Epithelial cell of esophagus (primary cell): ENCODE measurements at places on chromosomes 3 and 15.

DNA sequence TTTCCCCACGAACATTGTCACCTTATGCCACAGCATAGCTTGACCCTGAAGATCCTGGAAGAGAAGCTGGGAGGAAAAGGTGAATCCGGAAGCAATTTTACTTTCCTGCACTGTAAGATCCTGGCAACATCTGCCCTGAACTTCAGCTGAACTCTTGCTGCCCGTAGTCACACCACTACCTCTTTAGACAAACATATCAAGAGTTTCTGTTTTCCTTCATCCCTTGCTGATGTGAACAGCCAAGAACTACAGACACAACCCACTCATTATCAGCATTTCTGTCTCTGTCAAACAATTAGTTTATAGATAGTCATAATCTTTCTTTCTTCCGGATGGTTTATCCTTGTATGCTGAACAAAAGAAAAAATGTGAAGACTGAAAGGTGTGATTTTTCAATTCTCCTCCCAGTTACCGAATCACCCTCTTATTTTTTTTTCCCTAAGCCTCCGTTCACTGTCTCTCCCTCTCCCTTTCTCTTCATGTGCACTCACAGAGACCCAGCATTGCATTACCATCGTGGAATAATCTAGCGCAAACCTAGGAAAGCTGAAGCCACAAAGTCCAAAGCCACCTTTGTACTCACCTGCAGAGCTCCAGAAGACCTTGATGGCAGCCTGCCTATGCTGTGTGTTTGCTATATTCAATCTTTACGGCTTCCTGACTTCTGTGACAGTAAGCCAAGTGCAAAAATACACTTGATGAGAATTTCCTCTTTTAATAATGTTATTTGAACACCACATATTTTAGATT is 229.2 kb downstream of the CDIN1 start:
- no peak for DNase-seq

DNA sequence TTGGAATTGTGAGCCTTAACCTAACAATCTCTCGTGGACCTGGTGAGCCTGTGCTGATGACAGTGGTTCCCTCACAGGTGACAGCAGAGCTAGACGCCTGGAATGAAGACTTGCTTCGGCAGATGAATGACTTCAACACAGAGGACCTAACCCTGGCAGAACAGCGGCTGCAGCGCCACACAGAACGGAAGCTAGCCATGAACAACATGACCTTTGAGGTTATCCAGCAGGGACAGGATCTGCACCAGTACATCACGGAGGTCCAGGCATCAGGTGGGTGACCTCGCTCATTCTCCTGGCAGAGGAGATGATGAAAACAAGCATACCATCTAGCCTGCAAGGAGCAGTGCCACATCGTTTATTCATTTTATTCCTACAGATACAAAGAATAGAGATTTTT is 316.9 kb upstream of the UMPS start:
- no peak for DNase-seq

- no peak for DNase-seq
These were observed 59.4 kb downstream of the CLASP2 start for GRCh38 chr3:33658621-33658990.

DNA sequence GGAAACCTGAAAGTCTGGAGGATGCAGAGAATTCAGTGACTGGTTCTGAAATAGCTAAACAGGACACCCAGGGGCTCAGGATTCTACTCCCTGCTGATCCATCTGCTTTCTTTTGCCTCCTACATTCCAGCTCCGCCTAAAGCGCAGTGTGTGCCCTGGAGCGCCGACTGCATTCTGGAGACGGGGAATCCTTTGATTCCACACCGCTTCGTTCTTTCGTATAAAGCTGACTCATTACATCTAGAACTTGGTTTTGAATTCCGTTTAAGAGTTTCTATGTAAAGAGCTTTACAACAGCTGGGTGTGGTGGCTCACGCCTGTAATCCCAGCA is 61.8 kb downstream of the SENP2 start:
- no peak for DNase-seq

DNA sequence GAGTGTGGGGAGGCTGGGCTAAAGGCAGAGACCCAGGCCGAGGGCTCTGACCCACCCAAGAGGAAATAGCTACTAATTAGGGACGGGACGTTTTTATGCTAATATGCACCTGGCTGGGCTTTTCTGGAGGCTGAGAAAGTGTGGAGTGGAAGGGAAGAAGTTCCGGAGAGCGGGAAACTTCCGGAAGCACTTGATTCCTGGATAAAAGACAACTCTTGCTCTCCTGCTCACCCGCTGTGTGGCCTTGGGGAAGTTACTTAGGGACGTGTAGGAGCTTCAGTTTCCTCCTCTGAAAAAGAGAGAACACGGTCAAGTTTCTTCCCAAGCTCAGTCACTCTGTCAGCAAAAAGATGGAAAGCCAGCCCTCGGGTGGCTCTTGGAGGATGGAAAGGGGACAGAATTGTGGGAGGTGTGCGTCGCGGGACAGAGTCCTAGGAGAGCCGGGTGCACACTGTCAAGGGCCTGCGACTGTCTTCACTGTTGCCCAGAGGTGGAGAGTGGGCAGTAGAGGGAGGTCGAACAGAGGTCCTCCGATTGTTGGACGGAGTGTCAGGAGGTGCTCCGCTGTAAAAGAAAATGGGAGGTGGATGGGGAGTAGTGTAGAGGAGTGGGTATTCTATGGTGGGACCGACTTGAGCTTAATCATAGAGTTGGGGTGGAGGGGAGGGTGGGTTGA is 43.2 kb downstream of the EPHB3 start:
- no peak for DNase-seq

- no peak for DNase-seq
These were observed 31.9 kb downstream of the SMAD6 start for GRCh38 chr15:66733976-66734375.

- DNase-seq: no peak
These were observed 214.4 kb upstream of the NR2E3 start for GRCh38 chr15:71595846-71596553.

DNA sequence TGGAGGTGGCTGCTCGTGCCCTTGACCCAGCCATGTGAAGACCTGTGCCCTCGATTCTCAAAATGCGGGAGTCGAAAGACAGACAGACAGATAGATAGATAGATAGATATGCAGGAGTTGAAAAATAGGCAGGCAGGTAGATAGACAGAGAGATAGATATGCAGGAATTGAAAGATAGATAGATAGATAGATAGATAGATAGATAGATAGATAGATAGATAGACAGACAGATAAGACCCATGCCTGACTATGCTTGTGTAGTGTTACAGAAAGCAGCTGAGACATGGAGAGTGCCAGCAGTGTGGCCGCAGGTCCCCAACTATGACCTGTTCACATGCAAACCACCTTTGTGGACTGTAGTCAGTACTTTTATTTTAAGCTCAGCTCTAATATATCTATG is 17.2 kb downstream of the GPD1L start:
- DNase-seq: no peak

GRCh38 chr3:174618368-174619080 is 240.6 kb upstream of the NAALADL2 start:
- DNase-seq: no peak

DNA sequence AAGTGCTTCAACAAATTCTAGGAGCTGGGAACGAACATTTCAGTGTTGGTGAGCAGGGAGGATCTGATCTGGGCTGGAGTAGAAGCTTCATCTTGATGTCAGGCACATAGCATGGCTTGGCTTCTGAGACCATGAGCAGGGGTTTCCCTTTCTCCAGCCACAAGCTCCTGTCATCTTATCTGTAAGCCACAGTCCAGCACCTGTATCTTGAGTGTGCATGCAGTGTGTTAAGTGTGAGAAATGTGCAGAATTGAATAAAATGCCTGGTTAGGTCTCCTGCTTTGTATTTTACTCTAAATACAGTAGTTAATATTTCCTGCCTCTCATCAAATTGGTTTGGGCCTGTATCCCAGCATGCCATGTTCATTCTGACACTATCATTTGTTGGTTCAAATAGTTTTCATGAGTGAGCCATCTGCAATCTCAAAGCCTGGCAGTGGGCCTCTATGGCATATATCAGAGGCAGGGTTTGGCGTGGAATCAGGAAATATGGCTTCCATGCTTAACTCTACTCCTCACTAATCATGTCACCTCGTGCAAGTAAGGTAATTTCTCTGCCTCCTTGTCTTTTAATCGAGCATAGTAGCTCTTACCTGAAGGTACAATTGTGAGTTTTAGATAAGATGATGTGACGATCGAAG is 43.3 kb downstream of the TLNRD1 start:
- no peak for DNase-seq

DNA sequence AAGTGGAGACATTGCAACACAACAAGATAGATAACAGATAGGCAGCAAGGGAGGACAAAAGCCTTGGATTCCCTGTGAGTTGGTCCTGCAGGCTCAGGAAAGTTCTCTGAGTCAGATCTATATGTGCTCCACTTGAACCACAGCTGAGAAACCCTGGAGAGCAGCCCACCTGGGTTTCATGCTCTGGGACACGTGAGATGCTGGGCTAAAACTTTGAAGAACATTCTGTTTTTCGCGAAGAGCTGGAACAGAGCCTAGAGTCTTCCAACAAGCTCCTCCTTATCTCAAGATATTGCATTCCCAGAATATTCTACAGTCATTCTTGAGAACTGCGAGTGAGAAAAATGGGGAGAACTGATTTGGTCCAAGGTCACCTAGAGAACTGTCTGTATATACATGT is 583.0 kb upstream of the ROBO1 start:
- DNase-seq: no peak

- no peak for DNase-seq
These were observed 231.9 kb upstream of the DPPA4 start for GRCh38 chr3:109569135-109569846.
